ENCODE measurements at places on chromosomes 6 and 20.

GRCh38 chr6:5115168-5115567 is 30.0 kb downstream of the PPP1R3G start:
- DNase-seq, result peak; percentile 28

DNA sequence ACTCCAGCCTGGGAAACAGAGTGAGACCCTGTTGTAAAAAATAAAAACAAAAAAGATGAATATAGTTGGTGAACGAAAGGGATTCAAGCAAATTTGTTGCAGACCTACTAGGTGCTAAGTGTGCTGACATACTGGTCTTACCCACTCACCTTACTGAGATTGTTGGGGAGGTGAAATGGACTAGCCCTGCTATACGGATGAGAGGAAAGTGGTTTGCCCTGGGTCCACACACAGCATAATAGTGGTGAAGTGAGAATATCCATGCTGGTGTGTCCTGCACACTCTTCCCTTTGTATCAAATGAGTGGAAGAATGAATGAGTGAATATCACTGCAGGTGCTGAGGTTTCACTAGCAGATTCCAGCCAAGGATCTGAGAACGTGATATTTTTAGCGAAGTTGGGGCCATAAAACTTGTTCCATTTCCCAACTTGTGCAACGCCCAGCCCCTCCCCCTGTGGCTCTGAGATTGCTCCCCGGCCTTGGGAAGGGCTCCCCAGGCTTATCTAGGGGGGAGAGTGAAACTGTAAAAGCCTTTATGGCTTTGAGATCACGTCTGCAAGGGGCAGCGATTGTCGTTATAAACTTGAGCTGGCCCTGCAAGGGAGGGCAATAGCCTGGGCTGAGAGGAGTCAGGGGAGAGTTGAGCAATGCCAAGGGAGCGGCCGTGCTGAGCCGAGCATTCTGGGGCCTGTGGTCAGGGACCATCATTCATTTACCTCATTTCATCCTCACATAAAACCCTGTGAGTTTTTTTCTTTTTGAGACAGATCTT is 33.2 kb upstream of the TTPAL start:
- DNase-seq, result no peak

DNA sequence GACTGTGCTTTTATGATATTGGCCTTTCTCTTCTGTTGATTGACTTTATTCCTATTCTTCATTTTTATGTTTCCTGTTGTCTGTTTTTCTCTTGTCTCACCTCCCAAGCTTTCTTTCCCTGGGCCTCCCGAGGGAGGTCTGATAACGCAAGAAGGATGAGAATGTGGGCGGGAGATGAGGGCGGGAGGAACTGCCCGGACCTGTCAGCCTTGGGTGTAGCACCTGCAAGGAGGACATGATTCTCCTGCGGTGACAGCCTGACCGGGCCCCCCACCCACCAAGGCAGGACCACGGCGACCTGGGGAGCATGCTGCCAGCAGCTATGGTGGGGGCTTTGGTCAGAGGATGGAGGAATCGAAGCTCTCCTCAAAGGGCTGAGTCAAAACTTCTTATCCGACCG is 86.9 kb downstream of the PLEKHG1 start:
- DNase-seq, result no peak

GRCh38 chr6:10759884-10760329 is 12.3 kb downstream of the TMEM14B start:
- peak; percentile 28 for DNase-seq

- peak; percentile 35 for DNase-seq
These were observed 5.2 kb downstream of the VWA7 start for GRCh38 chr6:31771992-31772358.

GRCh38 chr20:32909896-32910571 is 51.3 kb downstream of the EFCAB8 start:
- no peak for DNase-seq

- DNase-seq, result no peak
These were observed 11.7 kb downstream of the MMP24 start for GRCh38 chr20:35238170-35238569.

DNA sequence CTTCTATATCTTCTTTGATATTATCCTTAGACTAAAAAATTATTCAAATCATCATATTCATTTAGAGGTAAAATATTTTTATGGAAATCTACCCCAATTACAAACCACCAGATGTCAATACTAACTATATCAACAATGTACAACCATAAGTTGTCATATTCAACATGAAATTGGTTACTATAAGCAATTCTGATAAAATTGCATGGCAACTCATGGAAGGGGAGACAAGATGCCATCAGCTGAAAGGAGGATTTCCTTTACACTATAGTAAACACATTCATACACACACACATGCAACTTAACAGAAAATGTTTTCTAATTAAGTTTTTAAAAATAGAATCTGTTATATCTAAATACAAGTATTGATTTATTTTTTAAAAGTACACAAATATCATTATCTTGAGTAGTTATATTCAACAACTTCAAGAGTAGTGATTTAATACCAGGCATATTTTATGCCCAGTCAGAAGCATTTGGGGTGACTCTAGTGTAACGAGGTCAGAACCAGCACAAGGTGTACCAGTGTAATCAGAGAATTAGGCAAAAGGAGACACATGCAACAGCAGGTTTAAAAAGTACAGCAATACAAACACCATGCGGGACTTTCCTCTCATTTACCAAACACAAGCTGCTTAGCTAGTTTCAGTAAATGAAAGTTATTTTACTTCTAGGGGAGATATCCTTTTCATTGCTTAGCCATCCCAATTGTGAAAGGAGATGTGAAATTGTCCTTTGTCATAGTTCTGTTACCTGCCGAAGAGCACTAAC is 1.0 kb downstream of the FILIP1 start:
- DNase-seq, result no peak

GRCh38 chr6:169536446-169537170 is 165.2 kb downstream of the WDR27 start:
- DNase-seq, result peak; percentile 62

Data from fibroblast of skin of back (primary cell).